IPS DF 6.9 (cell line): ENCODE measurements at places on chromosomes 16 and 17.

- DNase-seq = no peak
Measured at GRCh38 chr17:16889088-16889465, 82.8 kb downstream of the TNFRSF13B start.

GRCh38 chr17:56978441-56979090, 635 bp downstream of the SCPEP1 start:
- DNase-seq = no peak

GRCh38 chr16:26491101-26491670, 575.5 kb upstream of the C16orf82 start:
- DNase-seq = no peak

GRCh38 chr17:31093866-31094599, 744 bp upstream of the NF1 start:
- no peak for DNase-seq

GRCh38 chr17:38466346-38467315, 38.4 kb downstream of the ARHGAP23 start:
- DNase-seq = no peak

DNA sequence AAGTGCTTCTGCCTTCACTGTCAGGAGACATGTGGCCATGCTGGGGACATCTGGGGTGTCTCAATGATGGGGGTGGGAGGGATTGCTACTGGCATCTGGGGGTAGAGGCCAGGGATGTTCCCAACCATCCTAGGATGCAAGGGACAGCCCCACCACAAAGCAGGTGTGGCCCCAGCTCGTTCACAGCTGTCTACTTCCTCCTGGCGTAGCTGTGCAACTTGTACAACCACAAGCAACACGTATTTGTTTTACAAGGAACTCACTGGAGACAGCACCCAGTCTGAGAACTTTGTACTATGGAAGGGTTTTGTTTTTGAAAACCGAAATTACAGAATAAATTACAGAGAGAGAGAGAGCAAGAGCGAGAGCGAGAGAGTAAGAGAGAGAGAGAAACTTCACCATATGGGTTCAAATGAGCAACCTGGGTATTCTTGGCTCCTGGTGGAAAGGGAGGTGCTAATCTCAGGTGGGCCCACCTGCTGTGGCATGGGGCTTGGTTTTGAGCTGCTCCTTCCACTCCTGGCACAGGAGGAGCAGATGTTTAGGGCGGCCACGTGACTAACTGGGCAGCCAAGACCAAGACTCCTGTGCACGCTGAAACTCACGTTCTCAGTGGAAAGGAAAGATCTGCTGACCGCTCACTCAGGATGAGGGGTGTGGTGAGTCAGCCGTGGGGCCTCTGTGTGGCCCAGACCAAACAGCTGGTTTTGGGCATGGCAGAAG, 17.5 kb upstream of the TNFRSF13B start:
- DNase-seq = no peak

DNA sequence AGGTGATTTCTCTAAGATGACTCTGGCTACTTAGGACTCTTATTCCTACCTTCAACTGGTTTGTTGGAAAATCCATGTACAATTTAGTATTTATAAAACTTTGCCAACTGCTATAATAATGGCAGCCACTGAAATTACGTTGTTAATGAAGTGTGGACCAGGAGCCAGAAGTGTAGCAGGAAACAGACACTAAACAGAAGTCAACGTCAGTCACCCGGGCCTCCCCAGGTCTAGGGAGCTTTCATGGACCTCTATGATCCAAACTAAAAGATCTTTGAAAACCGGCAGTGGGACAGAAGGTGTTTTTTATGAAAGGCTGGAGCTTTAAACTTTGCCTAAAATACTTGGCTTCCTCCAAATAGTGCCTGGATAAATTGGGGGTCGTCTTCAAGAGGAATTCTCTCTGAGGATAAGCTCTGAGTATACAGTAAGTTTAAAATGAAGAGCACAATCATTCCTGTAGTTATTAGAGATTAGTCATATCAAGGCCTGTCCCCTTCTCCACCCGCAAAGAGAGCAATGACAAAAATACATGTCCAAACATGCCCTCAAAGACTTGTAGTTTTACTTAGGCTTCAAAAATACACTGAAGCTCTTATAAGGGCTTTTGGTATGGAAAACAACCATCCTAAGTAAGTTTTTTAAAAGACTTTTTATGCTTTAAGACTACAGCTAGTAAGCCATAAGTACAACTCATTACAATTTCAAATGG, 34.6 kb downstream of the DCUN1D3 start:
- no peak for DNase-seq

DNA sequence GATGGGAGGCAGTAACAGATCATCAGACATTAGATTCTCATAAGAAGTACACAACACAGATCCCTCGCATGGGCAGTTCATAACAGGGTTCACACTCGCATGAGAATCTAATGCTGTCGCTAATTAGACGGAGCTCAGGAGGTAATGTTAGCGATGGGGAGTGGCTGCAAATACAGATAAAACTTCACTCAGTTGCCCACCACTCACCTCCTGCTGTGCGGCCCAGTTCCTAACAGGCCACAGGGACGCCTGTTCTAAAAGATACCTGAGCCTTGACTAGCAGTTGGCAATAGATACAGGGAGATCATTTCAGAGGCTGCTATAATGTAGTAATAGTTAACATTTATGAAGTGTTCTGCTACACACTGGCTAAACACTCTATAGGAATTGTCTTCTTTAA, 4.9 kb downstream of the PTRH2 start:
- DNase-seq = no peak

- DNase-seq = no peak
Measured at GRCh38 chr16:47524007-47524405, 62.9 kb downstream of the PHKB start.

GRCh38 chr17:77925831-77926543, 32.5 kb upstream of the TNRC6C start:
- no peak for DNase-seq

- DNase-seq = no peak
Measured at GRCh38 chr16:14564323-14564722, 65.7 kb downstream of the PARN start.

GRCh38 chr17:72365857-72366414, 245.1 kb downstream of the SOX9 start:
- no peak for DNase-seq

DNA sequence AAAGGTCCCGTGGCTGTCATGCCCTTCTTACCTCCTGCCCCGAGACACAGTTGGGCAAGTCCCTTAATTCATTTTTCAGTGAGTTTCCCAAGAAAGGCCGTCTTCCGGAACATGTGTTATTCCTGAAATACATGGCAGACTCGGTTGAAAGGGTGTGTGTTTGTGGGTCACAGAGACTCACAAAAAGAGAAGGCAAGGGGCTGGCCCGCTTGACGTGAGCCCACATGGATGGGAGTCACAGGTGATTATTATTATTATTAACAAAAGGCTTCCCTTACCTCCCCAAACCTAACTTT, 34.1 kb upstream of the CCR7 start:
- DNase-seq = no peak

DNA sequence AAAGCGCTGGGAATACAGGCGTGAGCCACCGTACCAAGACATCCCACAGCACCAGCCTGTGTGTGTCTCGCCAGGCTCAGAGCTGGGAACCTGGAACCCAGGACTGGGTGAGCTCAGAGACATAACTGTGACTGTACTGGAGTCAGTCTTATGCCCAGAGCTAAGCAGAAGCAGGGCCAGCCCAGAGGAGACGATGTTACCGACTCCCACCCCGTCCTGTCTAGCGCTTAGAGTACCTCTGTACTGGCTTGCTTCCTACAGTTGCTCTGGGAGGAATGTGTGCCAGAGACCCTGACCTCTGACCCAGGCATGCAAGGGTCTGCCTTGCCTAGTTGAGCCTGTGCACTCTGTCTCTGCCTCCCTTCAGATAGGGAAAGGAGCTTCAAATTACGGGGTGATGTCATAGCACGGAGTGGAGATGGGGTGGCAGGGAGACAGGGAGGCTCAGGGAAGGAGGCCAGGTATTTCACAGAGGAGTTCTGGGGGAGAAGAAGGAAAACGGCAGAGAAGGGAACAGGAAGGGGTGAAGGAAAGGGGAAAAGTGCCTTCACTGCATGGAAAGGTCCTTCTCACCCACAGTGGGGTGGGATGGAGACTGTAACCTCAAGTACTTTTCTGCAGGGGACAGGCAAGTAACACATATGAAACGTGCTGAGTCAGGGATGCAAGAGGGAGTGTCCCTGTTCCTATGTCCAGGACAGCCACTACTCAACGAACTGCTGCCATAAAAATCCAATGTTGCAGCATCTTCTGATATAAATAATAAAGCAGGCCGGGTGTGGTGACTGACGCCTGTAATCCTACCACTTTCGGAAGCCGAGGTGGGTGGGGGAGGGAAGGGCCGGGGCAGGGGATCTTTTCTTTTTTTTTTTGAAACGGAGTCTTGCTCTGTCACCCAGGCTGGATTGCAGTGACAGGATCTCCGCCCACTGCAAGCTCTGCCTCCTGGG, 5.8 kb upstream of the ARMC5 start:
- DNase-seq = no peak

GRCh38 chr16:53048139-53048915, 4.4 kb downstream of the CHD9NB start:
- DNase-seq = no peak

- no peak for DNase-seq
Measured at GRCh38 chr17:77824780-77825280, 133.7 kb upstream of the TNRC6C start.

- no peak for DNase-seq
Measured at GRCh38 chr16:88854306-88855111, 2.2 kb downstream of the GALNS start.

- DNase-seq = no peak
Measured at GRCh38 chr17:77436058-77436442, 295.3 kb downstream of the SEC14L1 start.

DNA sequence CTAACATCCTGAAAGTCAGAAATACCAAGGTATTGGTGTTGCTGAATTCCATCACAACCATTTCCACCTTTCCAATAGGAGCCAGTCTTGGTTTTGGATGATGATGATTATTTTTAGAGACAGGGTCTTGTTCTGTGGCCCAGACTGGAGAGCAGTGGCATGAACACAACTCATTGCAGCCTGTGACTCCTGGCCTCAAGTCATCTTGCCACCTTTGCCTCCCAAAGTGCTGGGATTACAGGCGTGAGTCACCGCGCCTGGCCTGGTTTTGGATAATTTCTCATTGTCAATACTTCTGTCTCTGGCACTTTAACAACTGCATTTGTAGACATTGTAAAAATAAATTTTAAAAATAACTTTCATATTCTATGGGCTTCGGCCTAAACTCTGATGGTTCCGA, 22.6 kb downstream of the STAT5B start:
- no peak for DNase-seq

GRCh38 chr16:70565053-70565452, 41.4 kb downstream of the SF3B3 start:
- no peak for DNase-seq
